ENCODE measurements at places on chromosomes 11 and 22. TPM values are rescaled to one million over a fixed set of nuclear protein-coding genes. Genes with fewer than 3 reads are reported as not detected.

DNA sequence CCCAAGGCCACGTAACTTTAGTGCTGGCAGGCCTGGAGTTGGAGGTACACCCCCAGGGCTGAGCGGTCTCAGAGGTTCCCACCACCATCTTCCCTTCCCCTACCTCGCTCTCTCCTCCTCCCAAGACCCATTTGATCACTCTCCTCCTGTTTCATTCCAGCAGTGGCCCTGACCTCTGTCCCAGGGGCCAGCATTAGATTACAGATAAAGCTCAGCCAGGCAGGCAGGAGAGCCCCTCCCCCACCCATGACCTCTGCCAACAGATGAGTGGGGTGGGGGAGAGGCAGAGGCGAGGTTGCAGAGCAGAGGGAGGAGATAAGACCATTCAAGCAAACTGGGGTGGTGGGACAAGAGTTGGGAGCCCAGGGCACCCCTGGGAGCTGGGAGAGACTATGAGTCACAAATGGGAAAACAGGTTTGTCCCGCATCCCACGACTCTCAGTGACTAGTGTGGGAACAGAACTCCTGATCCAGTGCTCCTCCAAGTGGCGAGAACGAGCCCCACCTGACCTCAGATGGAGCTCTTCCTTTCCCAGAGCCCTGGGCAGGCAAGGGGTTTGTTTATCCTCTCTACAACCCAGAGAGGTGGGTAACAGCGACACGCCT lies 367.9 kb downstream of the MN1 start:
- DNase-seq: no peak

The MIAT gene
- 1.9 TPM for total RNA-seq

DNA sequence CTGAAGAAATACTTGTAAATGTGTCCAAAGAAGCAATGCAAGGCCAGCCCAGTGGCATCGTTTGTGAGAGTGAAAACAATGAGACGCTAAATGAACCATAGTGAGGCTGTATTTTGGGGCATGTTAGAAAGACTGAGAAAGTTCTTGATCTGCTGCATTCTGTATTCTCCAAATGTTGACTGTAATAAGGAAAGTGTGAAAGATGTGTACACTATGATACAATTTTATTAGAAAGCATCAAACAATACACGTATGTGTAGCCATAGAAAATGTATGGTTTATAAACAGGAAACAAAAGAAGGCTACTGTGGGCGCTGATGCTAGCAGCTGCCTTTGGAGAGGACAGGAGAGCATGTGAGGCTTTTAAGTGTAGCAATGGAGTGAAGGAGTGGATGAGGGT lies 233.5 kb upstream of the E2F8 start:
- no peak for DNase-seq

GRCh38 chr11:46533396-46534100 lies 60.3 kb downstream of the AMBRA1 start:
- no peak for DNase-seq

DNA sequence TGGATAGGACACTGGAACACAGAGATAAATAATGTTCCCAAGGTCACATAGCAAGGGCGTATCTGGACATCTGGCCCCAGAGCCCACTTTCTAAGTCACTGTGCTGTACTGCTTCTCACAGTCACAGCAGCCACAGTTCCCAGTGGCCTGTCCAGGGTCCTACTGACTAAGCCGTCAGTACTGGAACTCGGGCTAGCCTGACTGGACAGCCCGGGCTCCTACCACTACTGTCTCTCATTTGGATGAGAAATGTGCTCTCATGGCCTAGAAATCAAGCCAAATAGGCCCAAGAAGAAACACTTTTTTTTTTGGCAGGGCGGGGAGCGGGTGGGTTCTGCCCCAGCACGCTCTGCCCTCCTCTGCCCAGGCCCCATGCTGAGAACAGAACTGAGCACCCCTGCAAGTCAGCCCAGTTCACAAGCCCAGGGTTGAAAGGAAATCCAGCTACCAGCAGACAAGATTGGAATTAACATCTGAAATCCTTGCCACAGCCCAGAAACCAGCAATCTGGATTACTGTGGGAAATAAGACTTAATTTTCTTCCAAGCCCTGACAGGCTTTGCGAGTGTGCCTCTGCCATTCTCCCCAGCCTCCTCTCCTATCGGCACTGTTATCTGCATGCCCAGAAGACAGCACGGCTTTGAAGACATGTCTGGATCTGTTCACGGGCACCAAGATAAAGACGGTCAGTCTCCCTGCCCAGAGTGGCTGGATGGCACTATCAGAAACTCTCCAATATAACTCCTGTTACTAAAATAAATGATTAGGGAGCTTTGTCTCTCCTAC lies 182.9 kb upstream of the NCAM1 start:
- DNase-seq: no peak

- DNase-seq: no peak
Observed at GRCh38 chr22:50613291-50613981, 12.8 kb downstream of the MAPK8IP2 start.

DNA sequence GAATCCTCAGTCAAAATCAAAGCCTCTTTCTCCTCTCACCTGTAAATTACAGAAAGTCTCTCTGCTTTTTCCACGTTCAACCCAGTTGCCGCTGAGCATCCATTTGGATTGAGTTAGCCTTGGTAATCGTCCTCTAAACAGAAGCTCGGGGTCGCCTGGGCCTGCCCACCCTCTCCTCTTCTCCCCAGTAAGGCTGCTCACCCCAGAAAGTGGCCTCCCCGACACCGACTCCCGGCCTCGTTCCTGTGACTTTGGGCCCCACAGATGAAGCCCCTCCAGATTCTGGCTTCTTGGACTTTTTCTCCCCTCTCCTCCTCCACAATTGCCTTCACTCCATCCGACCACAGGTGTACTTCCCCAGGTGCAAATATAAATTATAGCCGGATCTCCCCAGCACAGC lies 1500.0 kb downstream of the BRD1 start:
- no peak for DNase-seq

The OPCML gene
- total RNA-seq: not detected

- no peak for DNase-seq
Observed at GRCh38 chr11:132137981-132138313, 767.5 kb downstream of the NTM start.

DNA sequence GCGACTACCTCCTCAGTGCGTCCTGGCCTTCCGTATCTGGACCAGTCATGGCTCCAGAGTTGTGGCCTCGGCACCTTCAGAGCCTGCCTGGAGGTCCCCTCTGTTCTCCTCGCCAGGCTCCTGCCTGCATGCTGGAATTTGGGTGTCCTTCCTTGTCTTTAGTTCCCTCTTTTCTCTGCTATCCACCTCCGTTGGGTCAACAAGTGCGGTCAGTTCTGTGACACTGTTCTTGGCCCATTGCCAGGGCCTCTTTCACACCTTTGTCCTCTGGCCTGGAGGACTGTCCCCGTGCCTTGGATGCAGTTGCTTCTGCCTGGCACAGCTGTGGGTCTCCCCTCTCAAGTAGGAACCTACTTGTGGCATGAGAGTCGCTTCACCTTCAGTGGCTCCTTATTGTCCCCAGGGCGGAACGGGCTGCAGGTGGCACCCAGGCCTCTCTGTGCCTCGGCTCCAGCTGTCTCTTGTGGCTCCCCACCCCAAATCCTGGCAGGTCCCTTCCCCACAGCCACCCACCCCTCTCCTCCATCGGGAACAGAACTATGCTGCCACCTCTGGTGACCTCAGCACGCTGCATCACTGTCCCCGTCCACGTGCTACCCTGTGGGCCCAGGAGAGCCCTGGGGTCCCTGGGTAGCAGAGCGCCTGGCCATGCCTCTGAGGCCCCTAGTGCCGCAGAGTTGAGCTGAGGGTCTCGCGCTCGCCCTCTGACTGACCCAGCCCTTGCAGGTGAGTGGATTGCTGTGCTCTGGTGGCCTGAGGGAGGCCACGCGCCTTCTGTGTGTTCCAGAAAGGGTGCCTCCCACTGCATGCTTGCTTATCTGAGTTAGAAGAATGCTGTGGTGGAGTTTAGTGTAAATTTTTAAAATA lies 4.7 kb downstream of the DGCR8 start:
- peak; percentile 43 for DNase-seq

The HPS5 gene
- 40.5 TPM for total RNA-seq

DNA sequence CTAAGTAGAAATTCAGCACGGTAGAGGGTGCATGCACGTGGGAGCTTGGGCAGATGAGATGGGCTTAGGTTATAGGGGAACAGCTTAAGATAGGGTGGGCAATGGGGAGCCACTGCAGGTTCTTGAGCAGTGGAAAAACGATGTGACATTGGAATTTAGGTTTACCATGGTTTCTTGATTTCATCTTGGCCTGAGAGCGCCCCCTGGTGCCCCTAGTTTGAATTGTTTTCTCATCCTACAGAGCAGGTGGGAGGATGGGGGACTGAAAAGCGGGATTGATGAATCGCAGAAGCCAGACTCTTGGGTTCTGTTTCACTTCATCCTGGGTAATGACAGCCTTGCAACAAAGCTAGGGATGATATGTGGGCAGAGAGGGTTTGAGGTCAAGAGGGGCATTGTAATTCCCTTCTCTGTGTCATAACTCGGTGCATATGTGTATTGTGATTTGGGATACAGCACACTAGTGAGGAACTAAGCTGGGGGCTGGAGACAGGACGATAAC lies 6.7 kb upstream of the MCAM start:
- peak; percentile 64 for DNase-seq

DNA sequence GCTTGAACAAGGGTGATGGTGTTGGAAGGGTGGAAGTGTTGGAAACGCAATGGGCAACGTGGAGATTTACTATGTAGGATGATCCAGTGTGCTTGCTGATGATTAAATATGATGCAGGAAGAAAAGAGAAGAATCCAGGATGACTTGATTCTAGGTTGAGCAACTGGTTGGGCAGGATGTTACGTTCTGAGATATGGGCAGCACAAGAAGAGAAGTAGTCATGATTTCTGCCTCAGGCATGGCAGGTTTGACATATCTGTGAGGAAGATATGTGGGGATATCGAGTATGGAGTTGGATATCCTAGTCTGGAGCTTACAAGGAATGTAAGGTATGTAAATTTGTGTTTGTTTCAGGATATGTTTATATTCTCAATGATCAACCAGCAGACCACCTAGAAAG lies 1.9 kb downstream of the OR52K1 start:
- no peak for DNase-seq

- DNase-seq: no peak
Observed at GRCh38 chr22:32781695-32782094, 19.8 kb upstream of the TIMP3 start.

GRCh38 chr22:36384766-36385481 lies 2.8 kb downstream of the MYH9 start:
- DNase-seq: peak; percentile 22

DNA sequence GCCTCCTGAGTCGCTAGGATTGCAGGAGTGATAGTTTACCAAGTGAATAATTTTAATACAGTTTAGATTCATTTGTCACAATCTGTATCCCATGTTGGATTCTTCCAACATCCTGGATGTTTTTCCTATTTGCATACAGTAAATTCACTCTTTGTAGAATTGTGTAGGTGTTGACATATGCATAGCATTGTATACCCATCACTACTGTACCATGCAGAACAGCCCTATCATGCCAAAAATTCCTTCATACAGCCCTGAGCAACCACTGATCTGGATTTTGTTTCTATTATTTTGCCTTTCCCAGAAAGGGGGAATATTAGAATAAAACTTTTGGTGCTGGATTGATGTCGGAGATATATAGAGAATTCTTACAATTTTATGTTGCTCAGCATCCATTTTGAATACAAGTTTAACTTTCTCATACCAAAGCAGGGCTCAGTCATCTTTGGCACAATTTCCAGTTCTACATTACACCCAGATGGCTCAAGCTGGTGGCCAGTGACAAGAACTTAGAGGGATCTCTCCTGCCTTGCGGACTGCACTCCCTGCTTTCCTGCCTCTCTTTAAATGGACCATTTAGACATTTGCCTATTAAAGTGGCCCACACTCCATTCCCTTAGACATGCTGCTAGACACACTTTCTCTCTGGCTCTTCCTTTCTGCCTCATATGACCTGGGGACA lies 45.4 kb upstream of the CFAP300 start:
- no peak for DNase-seq

- DNase-seq: no peak
Observed at GRCh38 chr11:1834062-1834610, 654 bp upstream of the SYT8 start.

The ANKK1 gene
- not detected for total RNA-seq

The RIMBP3C gene
- 0.28 TPM for total RNA-seq

GRCh38 chr22:23245799-23246136 lies 65.5 kb downstream of the BCR start:
- DNase-seq: no peak

- no peak for DNase-seq
Observed at GRCh38 chr11:120078397-120078796, 59.5 kb downstream of the TRIM29 start.

DNA sequence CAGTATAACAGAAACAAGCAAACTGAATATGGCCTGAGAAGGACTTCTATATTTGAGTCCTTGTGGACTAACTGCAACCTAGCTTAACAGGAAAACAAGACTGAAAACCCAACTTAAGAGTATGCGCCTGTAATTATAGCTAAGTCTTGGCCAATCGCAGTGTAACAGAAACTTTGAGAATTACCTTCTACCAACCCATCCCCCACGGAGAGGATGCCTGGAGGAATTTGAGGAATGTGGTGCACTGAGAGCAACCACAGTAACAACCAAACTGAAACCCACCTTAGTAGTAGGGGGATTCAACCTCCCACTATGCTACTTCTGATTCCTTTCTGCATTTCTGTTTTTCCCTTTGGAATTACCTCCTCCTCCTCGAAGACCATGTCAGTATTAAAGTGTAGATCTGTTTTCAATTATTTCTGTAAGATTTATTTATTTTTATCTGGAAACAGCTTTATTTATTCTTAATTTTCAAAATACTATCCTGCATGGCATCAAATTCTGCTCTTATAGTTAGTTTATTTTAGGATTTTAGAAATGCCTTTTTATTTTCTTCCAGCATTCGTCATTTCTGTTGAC lies 393.6 kb downstream of the KCNA4 start:
- DNase-seq: no peak

- no peak for DNase-seq
Observed at GRCh38 chr11:115184901-115185300, 319.3 kb downstream of the CADM1 start.

DNA sequence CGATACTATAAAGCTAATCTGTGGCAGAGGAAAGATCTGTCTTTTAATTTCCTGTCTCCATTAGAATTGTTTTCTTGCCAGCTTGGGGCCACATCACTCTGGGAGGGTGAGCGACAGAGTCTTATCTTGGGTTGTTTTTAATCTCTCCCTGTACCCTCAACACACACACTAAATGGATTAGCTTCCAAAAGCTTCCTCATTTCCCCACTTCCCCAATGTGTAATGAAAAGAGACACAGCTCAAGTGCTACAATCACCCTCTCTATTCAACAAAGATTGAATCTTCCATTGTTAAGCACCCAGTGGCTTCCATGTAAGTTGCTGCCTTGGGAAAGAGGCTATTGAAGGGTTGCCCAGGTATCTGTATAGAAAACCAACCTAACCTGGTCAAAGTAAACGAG lies 6.1 kb upstream of the ASCL3 start:
- no peak for DNase-seq

The MRGPRX4 gene
- not detected for total RNA-seq

GRCh38 chr11:18768472-18768901 lies 23.1 kb downstream of the PTPN5 start:
- DNase-seq: no peak

GRCh38 chr11:9899676-9900075 lies 235.8 kb downstream of the SWAP70 start:
- no peak for DNase-seq
